Activated T-helper 1 cell treated with Interleukin-2 at 50 U/mL for 16 hours (primary cell): ENCODE measurements at places on chromosomes 3 and 15.

- no peak for DNase-seq
Observed at GRCh38 chr3:134846911-134847317, 51.9 kb downstream of the EPHB1 start.

DNA sequence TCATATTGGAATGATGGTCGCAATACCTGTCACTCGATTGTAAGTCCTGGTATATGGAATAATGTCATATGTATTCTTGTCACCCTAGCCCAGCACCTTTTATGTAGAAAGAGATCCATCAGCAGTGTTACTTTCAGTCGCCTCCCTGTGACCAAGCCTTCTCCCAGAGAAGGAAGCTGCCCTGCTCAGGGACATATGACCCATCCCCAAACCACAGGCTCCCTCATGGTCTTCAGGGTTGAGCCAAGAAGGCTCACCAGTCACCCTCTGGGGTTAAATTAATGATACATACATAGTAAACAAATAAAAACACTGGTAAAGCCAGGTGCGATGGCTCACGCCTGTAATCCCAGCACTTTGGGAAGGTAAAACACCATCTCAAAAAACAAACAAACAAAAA lies 4.6 kb upstream of the MFGE8 start:
- DNase-seq, result no peak

DNA sequence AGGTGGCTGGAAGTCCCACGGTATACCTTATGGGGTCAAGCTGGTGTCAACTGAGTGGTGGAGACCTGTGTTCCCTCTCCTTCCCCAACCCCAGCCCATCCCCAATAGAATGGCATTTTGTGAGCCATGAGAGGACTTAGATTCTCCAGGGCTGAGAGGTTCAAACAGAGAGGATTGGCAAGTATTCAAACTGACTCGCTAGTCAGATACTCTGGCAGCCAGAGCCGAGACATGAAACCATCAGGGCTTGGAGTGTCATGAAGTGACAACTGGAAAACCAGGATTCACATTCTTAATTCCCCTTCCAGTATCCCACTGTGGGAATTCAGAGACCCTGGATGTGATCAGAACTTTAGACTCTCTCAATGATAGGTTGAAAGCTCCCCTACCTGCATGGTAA lies 159.4 kb upstream of the SNTN start:
- DNase-seq, result no peak

- no peak for DNase-seq
Observed at GRCh38 chr3:94472511-94472910, 409.6 kb downstream of the NSUN3 start.

DNA sequence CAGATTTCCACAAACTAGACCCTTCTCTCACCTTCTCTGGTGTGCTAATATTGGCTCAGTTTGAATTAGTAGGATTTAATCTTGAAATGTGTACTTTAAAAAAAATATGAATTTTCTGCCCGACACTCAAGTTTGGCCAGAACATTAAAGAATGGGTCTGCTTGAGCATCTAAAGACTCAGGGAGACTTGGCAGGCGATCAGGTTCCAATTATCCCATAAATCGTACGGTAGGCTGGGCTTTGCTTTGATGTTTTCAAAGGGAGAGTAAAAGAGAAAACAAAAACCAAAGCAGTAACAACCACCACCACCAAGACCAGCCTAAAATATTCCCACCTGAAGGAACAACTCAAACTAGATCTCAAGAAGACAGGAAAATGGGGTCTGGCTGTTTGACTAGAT lies 230.8 kb downstream of the EBLN2 start:
- no peak for DNase-seq

GRCh38 chr3:140509534-140509933 lies 168.3 kb upstream of the TRIM42 start:
- no peak for DNase-seq

- DNase-seq, result no peak
Observed at GRCh38 chr15:41122849-41123248, 6.8 kb upstream of the INO80 start.

GRCh38 chr3:157030712-157031111 lies 129.2 kb downstream of the CCNL1 start:
- no peak for DNase-seq

DNA sequence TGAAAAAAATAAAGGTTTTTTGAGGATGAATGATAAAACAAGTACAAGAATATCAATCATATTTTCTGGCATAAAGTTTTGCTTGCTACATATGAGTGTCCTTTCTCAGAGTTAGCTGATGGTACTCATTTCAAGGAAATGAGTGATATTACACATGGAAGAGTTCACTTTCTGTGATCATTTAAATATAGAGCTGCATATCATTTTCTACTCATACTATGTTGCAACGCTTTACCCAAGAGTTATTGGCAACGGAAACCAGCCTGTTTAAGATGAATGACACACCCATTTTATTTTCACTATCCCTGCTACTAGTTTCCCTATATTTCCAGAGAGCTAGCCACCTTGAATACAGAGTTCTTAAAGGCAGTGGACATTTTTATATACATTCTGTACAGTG lies 35.4 kb upstream of the RBMS3 start:
- no peak for DNase-seq

DNA sequence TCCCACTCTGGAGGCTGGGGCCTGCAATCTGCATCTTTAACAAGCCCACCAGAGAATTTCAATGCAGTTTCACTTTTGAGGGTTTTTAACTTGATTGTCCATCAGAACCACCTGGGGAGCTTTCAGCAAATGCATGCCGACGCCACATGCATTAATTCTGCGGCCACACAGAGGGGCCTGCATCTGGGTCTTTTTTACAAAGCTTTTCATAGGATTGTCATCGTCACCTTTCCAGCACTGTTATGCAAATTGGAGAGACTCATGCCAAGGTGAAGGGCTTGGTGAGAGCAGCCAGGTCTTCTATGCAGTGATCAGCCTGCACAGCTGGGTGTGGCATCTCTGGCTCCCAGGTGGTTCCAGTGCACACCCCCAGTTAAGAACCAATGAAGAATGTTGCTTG lies 143.0 kb upstream of the CTDSPL start:
- DNase-seq, result no peak

DNA sequence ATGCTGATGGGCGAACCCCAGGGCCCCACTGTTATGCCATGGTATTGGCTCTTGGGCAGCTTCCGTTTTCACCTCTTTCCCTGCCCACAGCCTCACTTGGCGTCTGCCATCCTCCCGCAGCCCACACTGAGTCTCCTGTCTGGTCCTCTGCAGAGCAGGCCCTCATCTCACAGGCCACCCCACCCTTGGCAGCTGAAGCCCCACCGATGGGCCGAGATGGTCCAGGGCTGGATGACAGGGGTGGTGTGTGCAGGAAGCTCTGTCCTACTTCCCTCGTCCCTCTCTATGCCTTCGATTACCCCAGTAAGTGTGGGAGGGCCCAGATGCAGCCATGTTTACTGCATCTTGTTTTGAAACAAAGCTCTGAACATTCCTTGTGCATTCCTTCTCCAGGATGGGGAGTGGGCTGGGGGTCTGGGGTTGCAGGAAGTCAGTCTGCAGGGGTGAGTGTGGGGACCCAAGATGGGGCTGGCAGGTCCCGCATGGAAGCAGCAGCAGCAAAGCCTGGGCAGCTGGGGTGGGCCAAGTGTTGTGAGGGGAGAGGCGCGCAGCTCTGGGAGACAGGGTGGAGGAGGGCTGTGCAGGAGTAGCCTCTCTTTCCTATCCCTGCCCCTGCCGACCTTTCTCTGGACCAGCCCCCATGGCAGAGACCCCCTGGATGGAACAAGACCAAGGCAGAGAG lies 20.9 kb downstream of the TBC1D21 start:
- DNase-seq, result no peak

DNA sequence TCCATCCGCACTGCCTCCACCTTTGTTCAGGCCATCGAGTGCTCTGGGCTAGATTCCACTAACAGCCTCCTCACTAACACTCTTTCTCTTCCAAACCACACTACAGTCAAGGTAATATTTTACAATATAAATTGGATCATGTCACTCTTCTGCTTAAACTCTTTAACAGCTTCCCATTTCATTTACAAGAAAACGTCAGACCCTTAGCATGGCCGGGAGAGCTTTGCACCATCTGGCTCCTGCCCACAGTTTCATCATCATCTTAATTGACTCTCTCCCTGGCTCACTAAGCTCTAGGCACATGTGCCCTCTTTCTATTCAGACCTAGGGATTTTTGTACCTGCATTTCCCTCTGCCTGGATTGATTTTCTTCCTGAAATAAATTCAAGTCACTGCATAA lies 354.7 kb downstream of the FGF12 start:
- DNase-seq, result no peak

DNA sequence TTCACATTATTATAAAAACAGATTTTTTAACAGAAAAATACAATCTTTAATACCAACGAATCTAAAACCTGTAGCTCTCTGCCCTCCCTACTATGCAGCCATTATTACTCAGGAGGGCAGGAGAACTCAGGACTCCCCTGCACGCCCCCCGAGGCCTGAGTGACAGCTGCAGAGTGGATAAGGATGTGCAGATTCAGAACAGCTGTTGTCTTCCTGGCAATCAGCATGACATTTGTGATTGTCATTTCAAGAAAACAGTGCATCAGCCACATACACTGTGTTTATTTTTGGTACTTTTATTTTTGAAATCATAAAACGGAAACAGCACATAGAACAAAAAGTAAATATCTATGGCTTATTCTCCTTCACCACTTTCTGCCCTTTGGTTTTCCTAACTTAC lies 450.8 kb downstream of the OCA2 start:
- DNase-seq, result no peak

DNA sequence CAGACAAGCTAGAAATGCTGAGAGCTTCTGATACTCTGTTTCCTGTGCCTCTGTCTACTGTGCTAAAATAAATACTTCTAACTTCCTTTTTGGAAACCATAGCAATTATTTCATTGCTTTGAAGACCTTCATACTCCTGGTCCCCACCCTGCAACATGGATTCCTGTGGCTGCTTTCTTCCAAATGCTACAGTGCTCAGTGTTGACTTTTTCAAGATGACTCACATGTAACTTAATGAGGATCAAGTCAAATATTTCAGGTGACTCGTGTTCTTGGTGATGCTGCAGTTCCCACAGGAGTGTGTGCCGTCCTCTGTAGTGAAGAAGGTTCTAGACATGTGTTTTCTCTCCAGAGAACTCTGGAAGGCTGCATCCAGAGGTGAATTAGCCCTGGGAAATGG lies 288.6 kb downstream of the CLSTN2 start:
- no peak for DNase-seq

- DNase-seq, result no peak
Observed at GRCh38 chr3:193922034-193922774, 213.7 kb upstream of the HES1 start.

DNA sequence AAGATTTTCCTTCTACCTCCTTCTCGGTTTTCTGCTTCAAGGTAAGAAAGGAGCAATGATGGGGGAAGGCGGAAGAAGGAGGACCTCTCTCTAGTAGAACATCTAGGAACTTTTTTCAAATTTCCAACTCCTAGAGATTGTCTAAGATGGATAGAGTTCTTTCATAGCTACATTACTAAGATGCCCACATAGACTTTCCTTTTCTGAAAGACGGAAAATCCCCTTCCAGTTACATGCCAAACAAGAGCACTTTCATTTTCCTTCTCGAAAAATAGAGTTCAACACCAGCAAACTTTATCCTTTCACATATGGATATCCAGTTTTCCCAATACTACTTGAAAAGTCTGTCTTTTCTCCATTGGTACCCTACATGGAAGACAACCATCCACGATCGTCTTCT lies 692 bp downstream of the HTR3E start:
- no peak for DNase-seq

DNA sequence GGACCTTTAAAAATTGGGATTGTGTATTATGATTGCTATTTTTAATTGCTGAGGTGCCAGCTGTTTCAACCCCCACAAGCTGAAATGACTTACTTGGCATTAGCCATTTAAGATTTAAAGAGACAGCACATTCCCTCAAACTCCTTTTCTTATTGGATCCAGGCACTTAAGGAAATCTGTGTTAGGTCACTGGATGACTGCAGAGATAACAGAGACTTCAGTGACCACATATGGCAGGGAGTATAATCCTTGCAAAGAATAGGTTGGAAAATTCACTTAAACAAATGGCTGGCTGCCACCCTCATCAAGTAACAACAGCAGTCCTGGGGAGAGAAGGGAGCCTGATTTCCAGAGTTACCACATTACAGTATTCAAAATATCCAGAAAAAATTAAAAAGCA lies 66.6 kb downstream of the SLMAP start:
- no peak for DNase-seq

DNA sequence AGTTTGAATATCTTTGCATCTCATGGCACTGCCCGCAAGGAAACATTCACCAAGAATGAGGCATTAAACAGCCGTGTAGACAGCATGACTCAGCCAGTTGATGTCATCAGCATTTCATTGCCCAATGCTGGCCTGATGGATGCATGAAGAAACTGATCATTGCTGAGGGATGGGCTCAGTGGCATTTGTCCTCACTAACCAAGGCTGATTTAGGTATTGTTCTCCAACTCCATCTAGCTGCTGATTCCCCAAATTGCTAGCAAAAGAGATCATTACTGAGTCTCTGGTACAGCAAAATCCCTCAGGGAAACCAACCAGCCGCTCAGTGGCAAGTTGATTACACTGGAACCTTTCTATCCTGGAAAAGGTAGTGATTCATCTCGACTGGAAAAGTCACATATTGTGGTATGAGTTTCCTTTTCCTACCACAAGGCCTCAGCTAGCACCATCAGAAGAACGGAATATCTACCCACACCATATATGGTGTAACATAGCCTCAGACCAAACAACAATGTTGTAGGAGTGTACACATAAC lies 186.5 kb upstream of the GAP43 start:
- no peak for DNase-seq

DNA sequence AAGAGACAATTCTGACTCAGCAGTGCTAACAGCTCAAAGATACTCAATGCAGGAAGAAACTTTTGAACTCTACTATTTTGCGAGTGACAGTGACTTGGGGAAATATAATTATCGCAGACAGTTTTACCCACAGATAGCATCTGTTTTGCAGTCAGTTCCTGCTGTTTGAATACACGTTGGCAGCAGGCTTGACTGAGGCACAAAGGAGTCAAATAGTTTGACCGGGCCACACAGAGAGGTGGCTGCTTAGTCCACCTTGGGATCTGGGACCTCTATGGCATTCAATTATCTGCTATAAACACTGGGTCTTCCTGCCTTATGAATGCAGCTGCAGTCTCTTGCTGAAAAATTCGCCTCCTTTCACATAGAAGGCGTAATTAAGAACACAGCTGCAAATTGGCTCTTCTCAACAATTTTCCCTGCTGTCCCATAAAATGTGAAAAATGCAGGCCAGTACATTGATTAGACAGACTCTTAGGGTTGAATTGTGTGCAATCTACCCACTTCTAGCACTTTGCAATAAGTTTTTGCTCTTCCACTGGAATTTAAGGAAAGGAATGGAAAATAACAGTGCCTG lies 56.5 kb downstream of the OTOL1 start:
- DNase-seq, result no peak

DNA sequence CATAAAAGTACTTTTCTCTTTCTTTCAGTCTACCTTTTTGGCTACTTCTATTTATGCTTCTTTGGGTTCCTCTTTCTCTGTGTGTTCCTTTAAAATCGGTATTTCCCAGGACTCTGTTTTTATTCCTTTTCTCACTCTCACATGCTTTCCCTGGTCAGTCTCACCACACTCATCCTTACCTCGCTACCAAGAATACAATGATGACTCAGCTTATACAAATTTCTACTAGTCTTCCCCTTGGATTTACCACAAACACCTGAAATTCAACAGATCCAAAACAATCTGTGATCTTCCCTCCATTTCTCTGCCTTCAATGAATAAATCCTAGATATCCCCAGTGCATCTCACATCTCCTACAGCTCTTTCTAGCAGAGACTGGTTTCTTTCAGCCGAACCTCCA lies 52.9 kb downstream of the TUBGCP4 start:
- DNase-seq, result no peak
